Vein endothelial cell (primary cell): ENCODE measurements at places on chromosomes 1 and 21. TPM values are rescaled to one million over a fixed set of nuclear protein-coding genes. Genes with fewer than 3 reads are reported as not detected.

SPRR2B gene
- total RNA-seq: not detected in 2 replicates

GBP4 gene
- 2.0 and 4.8 TPM in 2 replicates for total RNA-seq

ID3 gene
- total RNA-seq: 400 and 449 TPM in 2 replicates

CFAP107 gene
- not detected in 2 replicates for total RNA-seq

LCE1C gene
- not detected in 2 replicates for total RNA-seq

RIPK4 gene
- total RNA-seq: under 0.01 and 0.33 TPM in 2 replicates

C1orf21 gene
- 14.4 and 17.3 TPM in 2 replicates for total RNA-seq

UMODL1 gene
- not detected in 2 replicates for total RNA-seq

PDC gene
- not detected in 2 replicates for total RNA-seq

SSX2IP gene
- 3.9 and 5.7 TPM in 2 replicates for total RNA-seq

SLAMF9 gene
- total RNA-seq: not detected in 2 replicates

SLC25A34 gene
- 0.33 and 1.1 TPM in 2 replicates for total RNA-seq

FCRL1 gene
- not detected in 2 replicates for total RNA-seq

ARMH1 gene
- 0.19 and 0.33 TPM in 2 replicates for total RNA-seq

BCL2L15 gene
- 0.19 and 0.33 TPM in 2 replicates for total RNA-seq

PRDM16 gene
- total RNA-seq: not detected in 2 replicates

ZNF593OS gene
- not detected in 2 replicates for total RNA-seq

FLG2 gene
- not detected in 2 replicates for total RNA-seq

THEMIS2 gene
- 9.8 and 12.2 TPM in 2 replicates for total RNA-seq

NKAIN1 gene
- 0.10 TPM in 1 of 2 replicates, not detected in the other for total RNA-seq

GUCA2A gene
- not detected in 2 replicates for total RNA-seq

TDRD10 gene
- total RNA-seq: 2.9 and 4.8 TPM in 2 replicates

LPAR3 gene
- not detected in 2 replicates for total RNA-seq

PGLYRP4 gene
- not detected in 2 replicates for total RNA-seq

CCDC27 gene
- not detected in 2 replicates for total RNA-seq

DMRTA2 gene
- not detected in 2 replicates for total RNA-seq

AMY2B gene
- total RNA-seq: 0.98 and 2.6 TPM in 2 replicates

TXNIP gene
- total RNA-seq: 12.9 and 62.1 TPM in 2 replicates

CA6 gene
- total RNA-seq: not detected in 2 replicates

LORICRIN gene
- not detected in 2 replicates for total RNA-seq

PCSK9 gene
- total RNA-seq: 0.10 TPM in 1 of 2 replicates, not detected in the other

FMN2 gene
- total RNA-seq: under 0.01 and 0.19 TPM in 2 replicates

GABPA gene
- 24.8 and 28.4 TPM in 2 replicates for total RNA-seq

DDAH1 gene
- total RNA-seq: 63.7 and 74.5 TPM in 2 replicates

KCNE1 gene
- total RNA-seq: 0.10 TPM in 1 of 2 replicates, not detected in the other

WNT4 gene
- 0.33 and 1.4 TPM in 2 replicates for total RNA-seq

GPR61 gene
- total RNA-seq: 0.65 TPM in 1 of 2 replicates, not detected in the other

CFHR5 gene
- total RNA-seq: not detected in 2 replicates

NBPF3 gene
- 1.8 and 5.9 TPM in 2 replicates for total RNA-seq

SPATA17 gene
- total RNA-seq: not detected in 2 replicates

COL8A2 gene
- 2.4 and 2.6 TPM in 2 replicates for total RNA-seq

SOAT1 gene
- total RNA-seq: 9.1 and 24.7 TPM in 2 replicates

RNF223 gene
- total RNA-seq: not detected in 2 replicates

SPRR2A gene
- not detected in 2 replicates for total RNA-seq

RNF11 gene
- 127 and 136 TPM in 2 replicates for total RNA-seq

GFI1 gene
- under 0.01 TPM in 1 of 2 replicates, not detected in the other for total RNA-seq

CHODL gene
- 0.10 TPM in 1 of 2 replicates, not detected in the other for total RNA-seq

LCE3D gene
- total RNA-seq: not detected in 2 replicates

FLG gene
- total RNA-seq: not detected in 2 replicates

OR2L5 gene
- total RNA-seq: not detected in 2 replicates

KRTAP19-1 gene
- not detected in 2 replicates for total RNA-seq

CZIB gene
- 41.5 and 42.8 TPM in 2 replicates for total RNA-seq

TLCD4 gene
- total RNA-seq: under 0.01 and 0.19 TPM in 2 replicates

TNFRSF18 gene
- not detected in 2 replicates for total RNA-seq

ELF3 gene
- total RNA-seq: 0.10 and 0.65 TPM in 2 replicates

STUM gene
- total RNA-seq: under 0.01 TPM in 1 of 2 replicates, not detected in the other
